ENCODE measurements at places on chromosomes 7 and 10.

DNA sequence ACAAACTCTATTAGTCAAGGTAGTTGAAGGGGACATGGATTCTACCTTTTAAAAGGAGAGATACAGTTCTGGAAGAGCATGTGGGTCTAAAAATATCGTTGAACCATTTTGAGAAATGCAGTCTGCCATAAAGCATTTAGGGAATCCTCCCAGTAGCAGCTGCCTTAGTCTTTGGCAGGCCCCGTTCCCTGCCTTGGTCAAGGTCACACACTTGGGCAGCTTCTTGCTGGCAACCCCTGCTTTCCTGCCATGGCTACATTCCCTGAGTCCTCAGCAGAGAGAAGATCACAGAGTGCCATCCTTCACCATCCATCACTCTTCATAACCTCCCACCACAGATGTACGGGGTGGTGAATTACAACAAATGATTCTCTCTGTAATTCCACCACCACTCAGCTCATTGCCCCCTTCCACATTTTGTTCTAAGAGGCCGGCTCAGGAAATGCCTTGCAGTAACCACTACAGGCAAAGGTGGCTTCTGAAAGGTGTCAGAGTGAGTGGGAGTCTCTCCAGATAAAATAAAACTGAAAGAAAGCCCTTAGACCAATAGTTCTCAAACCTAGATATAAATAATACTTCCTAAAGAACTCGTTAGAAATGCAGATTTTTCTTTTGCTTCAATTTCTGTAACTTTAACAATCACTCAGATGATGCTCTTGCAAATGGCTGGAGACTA is 121.4 kb upstream of the STK17A start:
- no peak for DNase-seq

DNA sequence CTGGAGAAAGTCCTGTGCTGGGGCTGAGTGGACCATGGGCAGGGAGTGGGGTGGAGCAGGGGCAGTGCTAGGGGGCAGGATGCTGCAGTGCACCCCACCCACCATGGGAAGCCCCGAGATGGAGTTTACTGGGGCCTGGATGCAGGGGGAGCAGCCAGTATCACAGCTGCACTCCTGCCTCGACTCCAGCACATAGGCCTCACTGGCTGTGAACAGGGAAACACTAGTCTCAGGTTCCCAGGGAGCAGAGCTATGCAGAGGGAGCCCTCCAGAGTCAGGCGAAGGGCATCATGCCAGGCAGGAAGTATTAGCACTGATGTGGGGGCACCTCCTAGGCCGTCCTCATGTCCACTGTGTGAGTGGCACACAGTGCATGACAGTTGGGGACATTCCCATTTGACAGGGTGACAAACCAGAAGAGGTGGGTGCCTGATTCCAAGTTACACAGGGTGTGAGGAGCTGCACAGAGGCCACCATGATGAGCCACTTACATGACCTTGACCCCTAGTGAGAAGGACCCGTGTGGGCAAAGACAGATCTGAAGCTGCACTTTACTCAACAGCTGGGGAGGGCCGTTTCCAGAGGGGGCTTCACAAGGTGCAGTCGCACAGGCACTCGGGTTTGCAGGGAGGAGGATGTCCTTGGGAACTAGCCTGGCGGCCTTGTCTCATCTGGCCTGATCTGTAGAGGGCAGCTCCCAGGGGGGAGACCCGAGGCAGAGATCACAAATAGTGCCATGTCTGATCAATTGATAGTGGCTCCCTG is 69.9 kb upstream of the LRRC4 start:
- DNase-seq = no peak

DNA sequence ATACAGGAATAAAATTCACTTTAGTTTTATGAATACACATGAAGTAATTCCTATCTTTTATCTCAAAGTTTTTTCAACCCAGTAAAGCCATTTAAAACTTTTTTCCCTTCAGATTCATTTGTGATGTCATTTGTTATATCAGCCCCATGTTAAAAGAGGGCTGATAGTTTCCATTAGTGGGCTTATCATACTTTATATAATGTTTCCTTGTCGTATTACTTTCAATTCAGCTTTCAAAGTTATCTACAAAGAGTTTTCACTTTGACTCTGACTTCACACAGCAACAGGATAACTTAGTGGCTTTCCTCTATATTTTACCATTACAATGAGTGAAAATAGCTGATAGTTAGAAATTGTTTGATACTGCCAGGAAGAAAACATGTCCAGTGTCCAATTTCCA is 484.8 kb downstream of the SUGCT start:
- no peak for DNase-seq

DNA sequence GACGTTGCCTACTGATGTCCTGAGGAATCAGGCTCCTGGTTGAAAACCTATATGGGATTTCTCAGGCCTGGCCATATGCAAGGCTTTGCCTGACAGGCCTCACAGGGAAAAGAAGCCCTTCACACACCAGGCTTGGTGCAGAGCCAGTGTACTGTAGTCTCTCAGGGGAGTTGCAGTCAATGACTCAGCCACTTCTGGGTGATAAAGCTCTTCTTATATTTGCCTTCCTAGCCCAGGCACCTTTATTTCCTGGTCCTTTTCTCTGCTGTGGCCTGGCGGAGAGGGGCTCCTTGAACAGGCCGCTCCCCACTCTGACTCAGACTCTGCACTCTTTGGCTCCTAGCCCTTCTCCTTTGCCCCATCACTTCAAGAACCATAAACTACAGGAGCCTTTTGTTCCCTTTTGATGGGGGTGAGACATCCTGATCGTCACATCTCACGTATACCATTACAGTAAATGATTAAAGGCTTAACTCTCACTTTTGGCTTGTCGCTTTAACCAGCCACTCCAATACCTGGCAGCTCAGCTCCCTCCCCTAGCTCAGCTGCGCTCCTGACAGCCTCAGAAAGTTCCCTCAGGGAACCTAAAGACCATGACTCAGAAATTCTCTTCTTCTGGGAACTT is 33.5 kb downstream of the DPY19L1 start:
- DNase-seq = no peak

DNA sequence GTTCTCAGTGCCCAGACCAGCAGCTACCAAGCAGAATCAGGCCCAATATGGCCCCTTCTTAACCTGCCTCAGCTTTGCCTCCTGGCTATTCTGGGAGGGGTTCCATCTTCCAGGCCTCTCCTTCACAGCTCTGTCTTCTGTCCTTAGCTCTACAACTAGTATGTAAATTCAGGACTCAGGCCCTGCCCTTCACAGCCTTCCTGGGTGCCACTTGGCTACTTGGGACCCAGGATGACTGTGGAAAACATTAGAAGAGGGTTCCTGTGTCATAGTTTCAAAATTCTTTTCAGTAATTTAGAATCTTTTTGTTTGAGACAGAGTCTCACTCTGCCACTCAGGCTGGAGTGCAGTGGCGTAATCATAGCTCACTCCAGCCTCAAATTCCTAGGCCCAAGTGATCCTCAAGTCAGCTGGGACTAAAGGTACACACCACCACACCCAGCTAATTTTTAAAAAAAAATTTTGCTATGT is 33.2 kb upstream of the PAPSS2 start:
- DNase-seq = no peak

DNA sequence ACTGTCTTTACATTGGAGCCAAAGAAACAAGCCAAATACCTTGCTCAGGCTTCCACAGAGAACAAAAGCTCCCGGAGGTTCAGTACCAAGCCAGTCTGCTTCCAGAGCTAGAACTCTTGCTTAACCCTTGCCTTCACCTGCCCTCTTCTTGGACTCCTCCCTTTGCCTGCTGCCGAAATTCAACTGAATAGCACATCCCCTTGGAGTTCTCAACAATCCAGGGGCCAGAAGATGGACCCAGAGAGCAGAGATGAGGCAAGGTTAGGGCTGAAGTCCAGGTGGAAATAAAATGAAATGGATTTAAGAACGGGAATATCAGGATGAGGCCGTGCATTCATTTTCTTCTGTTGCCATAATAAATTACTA is 876 bp upstream of the PIK3AP1 start:
- no peak for DNase-seq

GRCh38 chr7:152590481-152590880 is 85.5 kb downstream of the XRCC2 start:
- no peak for DNase-seq

DNA sequence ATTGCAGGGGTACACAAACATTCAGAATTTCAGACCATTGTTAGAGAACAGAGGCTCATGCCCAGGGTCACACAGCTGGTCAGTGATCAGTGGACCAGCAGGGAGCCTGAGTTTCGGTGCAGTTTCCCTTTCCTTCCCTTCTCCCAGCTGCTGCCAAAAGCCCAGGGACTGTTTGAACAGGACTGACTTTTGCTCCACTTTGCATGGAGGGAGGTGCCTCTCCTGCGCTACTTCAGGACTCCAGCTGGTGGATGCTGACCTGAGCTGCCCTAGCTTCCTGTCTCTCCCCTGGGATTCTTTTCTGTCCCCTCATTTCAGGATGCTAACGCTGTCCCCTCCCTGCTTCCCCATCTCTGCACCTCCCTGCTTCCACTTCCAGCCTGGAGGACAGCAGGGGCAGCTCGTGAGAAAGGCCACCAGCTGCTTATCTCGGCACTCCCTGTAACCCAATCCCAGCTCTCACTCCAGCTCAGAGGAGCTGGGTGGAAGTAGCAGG is 14.5 kb downstream of the SH2D4B start:
- no peak for DNase-seq

DNA sequence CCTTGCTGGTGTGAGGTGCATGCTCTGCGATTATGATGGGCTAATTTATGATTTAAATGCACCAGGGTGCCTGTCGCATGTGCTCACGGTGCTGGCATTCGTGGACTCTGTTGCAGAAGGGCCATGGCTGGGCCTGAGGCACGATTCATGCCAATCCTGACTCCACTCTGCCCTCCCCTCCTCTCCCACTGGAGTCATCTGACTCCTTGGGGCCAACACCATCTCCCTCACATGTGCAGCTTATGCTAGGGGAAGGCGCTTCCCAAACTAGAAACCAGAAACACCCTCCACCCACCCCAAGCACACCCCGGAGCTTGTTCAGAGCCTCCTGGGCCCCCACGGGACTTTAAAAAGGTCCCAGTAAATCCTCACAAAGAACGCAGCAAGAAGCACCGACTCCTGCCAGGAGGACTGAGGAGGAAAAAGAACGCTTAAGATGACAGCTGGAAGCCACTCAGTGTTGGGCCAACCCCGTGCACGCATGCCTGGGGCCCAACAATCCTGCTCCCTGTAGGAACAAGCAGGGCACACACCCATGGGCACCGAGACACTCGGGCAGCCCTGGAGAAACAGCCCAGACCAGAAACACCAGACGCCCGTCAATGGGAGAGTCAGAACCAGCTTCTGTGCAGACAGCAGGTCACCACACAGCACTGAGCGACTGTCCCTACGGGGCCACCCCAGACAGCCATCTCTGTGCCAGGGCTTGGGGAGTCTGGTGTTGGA is 14.1 kb downstream of the BRI3 start:
- DNase-seq = no peak

DNA sequence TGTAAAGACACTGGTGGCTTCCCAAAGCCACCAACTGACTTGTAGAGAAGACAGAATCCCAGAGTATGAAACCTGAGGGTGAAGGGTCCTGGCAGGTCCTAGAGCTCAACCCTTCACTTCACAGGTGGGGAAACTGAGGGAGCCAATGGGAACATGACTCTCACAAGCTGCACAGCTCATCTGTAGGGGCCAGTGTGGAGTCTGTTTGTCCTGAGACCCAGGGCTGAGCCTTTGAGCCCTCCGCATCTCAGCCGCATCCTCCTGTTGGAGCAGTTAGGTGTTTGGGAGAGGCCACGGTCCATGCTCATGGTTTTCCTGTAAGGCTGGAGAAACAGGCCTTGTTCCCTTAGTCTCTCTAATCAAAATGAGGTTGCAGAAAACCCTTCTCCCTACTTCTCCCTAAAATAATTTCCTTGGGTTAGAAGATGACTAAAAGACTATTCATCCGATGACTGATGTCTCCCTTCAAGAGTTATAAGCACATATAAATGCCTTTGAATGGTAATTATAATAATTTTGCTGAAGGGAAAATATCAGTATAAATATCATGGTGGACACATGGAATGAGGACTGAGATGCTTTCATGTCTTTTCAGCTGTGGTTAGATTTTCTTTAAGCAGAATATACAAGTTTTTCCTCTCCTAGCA is 10.3 kb downstream of the HTRA1 start:
- DNase-seq = no peak

- no peak for DNase-seq
Measured at GRCh38 chr7:87047-87446, 105.3 kb upstream of the FAM20C start.

GRCh38 chr7:43309706-43310022 is 197.2 kb downstream of the HECW1 start:
- DNase-seq = no peak

GRCh38 chr10:784403-785088 is 95.1 kb upstream of the DIP2C start:
- no peak for DNase-seq

- DNase-seq = no peak
Measured at GRCh38 chr10:90924552-90924951, 3.7 kb upstream of the ANKRD1 start.

- no peak for DNase-seq
Measured at GRCh38 chr7:17668122-17668521, 272.2 kb downstream of the SNX13 start.

DNA sequence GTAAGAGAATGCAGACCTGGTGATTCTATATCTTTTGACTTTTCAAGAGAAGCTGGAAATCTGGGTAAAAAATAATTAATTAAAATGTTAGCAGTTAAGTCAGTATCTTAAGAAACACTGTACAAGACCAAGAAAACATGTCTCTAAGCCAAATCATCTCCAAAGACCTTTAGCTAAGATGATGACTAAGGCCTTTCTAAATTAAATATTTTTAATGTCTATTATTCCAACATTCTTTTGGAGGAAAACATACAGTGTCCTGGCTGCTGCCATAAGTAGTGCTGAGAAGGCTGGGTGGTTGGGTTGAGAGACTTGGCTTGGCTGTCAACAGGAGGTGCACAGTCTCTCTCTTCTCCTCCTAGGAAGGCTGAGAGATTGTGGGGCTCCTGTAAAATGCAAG is 20.3 kb downstream of the STARD3NL start:
- DNase-seq = no peak

DNA sequence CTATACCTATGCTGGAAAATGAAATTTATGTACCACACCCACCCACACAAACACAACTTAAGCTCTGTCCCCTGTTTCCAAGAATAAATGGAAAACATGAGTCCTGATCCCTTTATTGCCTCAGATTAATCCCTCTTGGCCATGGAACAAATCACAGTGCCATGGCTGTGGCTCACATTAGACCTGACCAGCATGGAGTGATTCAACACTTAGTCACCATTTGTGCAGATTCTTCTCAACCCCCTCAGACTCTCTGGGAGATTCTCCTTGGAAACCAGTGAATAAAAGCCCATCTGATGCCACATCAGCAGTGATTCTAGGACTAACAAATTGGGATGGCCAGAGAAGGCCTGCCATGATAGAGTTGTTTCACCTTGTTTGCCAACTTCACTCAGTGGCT is 204.4 kb upstream of the TMEM72 start:
- DNase-seq = no peak

GRCh38 chr10:101007915-101008822 is 8.6 kb downstream of the LZTS2 start:
- DNase-seq = no peak

- DNase-seq = no peak
Measured at GRCh38 chr10:23073527-23073926, 21.9 kb upstream of the MSRB2 start.

DNA sequence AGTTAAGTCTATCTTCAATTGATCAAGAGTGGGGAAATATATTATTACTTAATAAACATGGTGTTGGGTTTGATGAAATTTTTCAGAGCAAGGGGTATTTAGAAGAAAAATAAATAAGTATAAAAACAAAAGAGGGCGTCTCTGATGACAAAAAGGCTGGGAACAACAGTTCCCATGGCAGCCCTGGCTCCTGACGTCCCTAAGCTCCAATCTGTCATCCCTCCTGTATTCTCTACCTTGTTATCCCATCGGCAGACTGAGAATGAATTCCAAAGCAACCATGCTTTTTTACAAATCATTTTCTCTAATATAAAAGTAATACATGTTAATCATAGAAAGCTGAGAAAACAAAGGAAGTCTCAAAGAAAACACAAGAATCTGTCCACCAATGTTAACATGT is 55.5 kb downstream of the SORBS1 start:
- no peak for DNase-seq

Measured in naive thymus-derived CD8-positive, alpha-beta T cell (primary cell).